ENCODE measurements at places on chromosomes 13 and 19.

- no peak for DNase-seq
Observed at GRCh38 chr13:111360452-111360851, 40.0 kb downstream of the TEX29 start.

- peak; percentile 42 for DNase-seq
Observed at GRCh38 chr13:44867825-44868224, 121.4 kb downstream of the NUFIP1 start.

GRCh38 chr13:98483601-98484288, 93.2 kb downstream of the STK24 start:
- no peak for DNase-seq

- peak; percentile 55 for DNase-seq
Observed at GRCh38 chr13:96252903-96253302, 163.0 kb downstream of the HS6ST3 start.
